ENCODE measurements at places on chromosomes 1 and 21. TPM values are rescaled to one million over a fixed set of nuclear protein-coding genes. Genes with fewer than 3 reads are reported as not detected.

DNA sequence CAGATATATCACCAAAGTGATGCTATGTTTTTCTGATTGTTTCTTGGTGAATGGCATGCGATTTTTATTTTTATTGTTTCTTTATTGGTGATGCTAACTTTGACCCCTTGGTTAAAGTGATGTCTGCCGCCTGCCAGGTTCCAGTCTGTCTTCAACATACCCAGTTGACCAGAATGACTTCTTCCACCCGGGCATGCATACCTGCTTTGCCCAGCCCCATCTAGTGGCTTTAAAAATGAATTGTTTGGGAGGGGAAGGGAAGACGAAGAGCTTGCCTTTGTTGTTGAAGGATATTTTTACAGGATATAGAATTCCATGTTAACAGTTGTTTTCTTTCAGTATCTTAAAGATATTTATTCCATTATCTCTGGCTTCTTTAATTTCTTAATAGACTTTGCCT lies 65.1 kb downstream of the ATG4C start:
- peaks cover 3% of the 10 kb centered on the region for H3K36me3 ChIP-seq
- H3K4me3 ChIP-seq = no peak overlapping the region
- DNase-seq = no peak
- no peak overlapping the region for H3K27ac ChIP-seq

DNA sequence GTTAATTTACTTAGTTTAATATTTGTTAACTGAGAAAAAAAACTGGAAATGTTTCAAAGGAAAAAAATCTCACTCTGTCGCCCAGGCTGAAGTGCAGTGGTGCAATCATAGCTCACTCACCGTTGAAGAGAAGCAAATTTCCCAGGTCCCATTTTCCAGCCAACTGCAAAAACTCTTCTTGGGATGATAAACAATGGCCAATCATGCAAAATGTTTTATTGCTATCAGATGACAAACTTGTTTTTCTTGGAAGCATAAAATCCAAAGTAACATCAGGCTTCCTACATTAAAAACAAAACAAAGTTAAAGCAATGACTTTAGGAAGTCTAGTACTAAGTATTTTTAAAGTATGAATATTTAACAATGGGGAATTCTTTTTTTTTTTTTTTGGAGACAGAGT lies 84.9 kb downstream of the LYST start:
- peaks cover 64% of the 10 kb centered on the region for H3K36me3 ChIP-seq
- no peaks in the 10 kb centered on the region for H3K27me3 ChIP-seq
- no peak overlapping the region for H3K4me3 ChIP-seq

- H3K36me3 ChIP-seq = no peaks in the 10 kb centered on the region
- H3K27me3 ChIP-seq = peaks cover 12% of the 10 kb centered on the region
- H3K4me1 ChIP-seq = no peaks in the 10 kb centered on the region
- H3K27ac ChIP-seq = no peak overlapping the region
These were observed 7.7 kb downstream of the C1orf226 start for GRCh38 chr1:162389021-162389818.

BNIPL gene
- under 0.01 TPM for total RNA-seq

DNA sequence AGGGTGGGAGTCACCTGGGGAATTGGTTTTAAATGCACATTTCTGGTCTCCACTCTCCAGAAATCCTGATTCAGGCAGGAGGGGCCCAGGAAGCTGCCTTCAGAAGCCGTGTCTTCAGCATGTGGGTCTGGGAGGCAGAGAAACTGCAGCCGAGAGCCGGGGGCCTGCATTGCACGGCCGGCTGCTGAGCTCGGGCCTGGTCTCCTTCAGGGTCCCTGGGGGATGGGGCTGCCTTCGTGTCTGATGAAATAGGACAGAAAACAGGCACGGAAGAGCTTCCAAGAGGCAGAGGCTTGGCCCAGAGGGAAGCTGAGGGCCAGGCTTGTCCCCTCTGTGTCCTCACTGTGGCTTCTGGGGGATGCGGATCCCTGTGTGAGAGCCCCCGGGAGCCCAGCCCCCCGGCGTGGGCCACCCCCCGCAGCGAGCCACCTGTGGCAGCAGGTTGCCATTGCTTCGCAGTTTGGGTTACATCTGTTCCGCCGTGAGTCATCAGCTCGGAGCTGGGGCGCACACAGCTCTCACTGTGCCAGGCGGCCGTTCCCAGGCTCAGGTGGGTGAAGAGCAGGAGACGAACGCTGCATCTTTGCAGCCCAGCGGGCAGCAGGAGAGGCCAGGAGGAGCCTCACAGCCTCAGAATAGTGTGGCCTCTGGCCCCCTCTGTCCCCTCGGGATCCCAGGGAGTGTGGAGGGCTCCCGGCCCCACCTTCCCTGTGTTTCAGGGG lies 72.4 kb downstream of the AJAP1 start:
- no peak for DNase-seq
- no peaks in the 10 kb centered on the region for H3K36me3 ChIP-seq
- no peaks in the 10 kb centered on the region for H3K4me1 ChIP-seq
- H3K27me3 ChIP-seq = no peaks in the 10 kb centered on the region

- DNase-seq = no peak
- no peak overlapping the region for H3K4me3 ChIP-seq
- peaks cover 23% of the 10 kb centered on the region for H3K36me3 ChIP-seq
- H3K27me3 ChIP-seq = no peaks in the 10 kb centered on the region
- H3K4me1 ChIP-seq = no peaks in the 10 kb centered on the region
These were observed 24.8 kb downstream of the F11R start for GRCh38 chr1:160996178-160996577.

AGBL4 gene
- not detected for total RNA-seq

- no peaks in the 10 kb centered on the region for H3K4me1 ChIP-seq
- no peak overlapping the region for H3K4me3 ChIP-seq
- no peaks in the 10 kb centered on the region for H3K36me3 ChIP-seq
- H3K27ac ChIP-seq = no peak overlapping the region
- H3K27me3 ChIP-seq = no peaks in the 10 kb centered on the region
These were observed 525.6 kb upstream of the CAMK1G start for GRCh38 chr1:209057901-209058300.

OR2W3 gene
- total RNA-seq = 0.83 TPM

GRCh38 chr1:170661646-170662411 lies 2.1 kb upstream of the PRRX1 start:
- no peaks in the 10 kb centered on the region for H3K27me3 ChIP-seq
- peak overlapping the region; percentile 71 for H3K27ac ChIP-seq
- peaks cover 56% of the 10 kb centered on the region for H3K4me1 ChIP-seq
- no peaks in the 10 kb centered on the region for H3K36me3 ChIP-seq
- no peak for DNase-seq

- peaks cover 62% of the 10 kb centered on the region for H3K36me3 ChIP-seq
- no peak overlapping the region for H3K4me3 ChIP-seq
- DNase-seq = no peak
- peaks cover 25% of the 10 kb centered on the region for H3K4me1 ChIP-seq
- no peak overlapping the region for H3K27ac ChIP-seq
These were observed 21.5 kb downstream of the AK2 start for GRCh38 chr1:33015216-33015615.

- peaks cover 82% of the 10 kb centered on the region for H3K36me3 ChIP-seq
- no peaks in the 10 kb centered on the region for H3K4me1 ChIP-seq
- no peak overlapping the region for H3K27ac ChIP-seq
- H3K27me3 ChIP-seq = no peaks in the 10 kb centered on the region
- DNase-seq = no peak
These were observed 7.5 kb upstream of the TOMM20 start for GRCh38 chr1:235136111-235136510.

GRCh38 chr21:43328185-43328957 lies 98.6 kb downstream of the SIK1 start:
- peaks cover 10% of the 10 kb centered on the region for H3K4me1 ChIP-seq
- no peak overlapping the region for H3K27ac ChIP-seq
- no peaks in the 10 kb centered on the region for H3K36me3 ChIP-seq
- H3K27me3 ChIP-seq = no peaks in the 10 kb centered on the region
- H3K4me3 ChIP-seq = no peak overlapping the region
